Left ventricle myocardium inferior (tissue), 1 donor: ENCODE measurements at places on chromosomes 11 and 22. TPM values are rescaled to one million over a fixed set of nuclear protein-coding genes. Genes with fewer than 3 reads are reported as not detected.
A peak's percentile ranks its signal among the peaks of the same experiment; 100 is the strongest.

Gene CASP12
- not detected for total RNA-seq

Gene MMP8
- total RNA-seq = not detected

Gene PIK3IP1
- 11.1 TPM for total RNA-seq

Gene CADM1
- 51.1 TPM for total RNA-seq

Gene IGLL1
- not detected for total RNA-seq

Gene PATE4
- not detected for total RNA-seq

Gene MMP12
- total RNA-seq = not detected

Gene COMT
- 81.5 TPM for total RNA-seq

GRCh38 chr22:49897015-49897684 is 21.1 kb downstream of the ALG12 start:
- H3K27ac ChIP-seq = no peak overlapping the region
- peaks cover 43% of the 10 kb centered on the region for H3K36me3 ChIP-seq
- no peak overlapping the region for H3K4me3 ChIP-seq
- no peak for DNase-seq

- H3K4me1 ChIP-seq = peaks cover 7% of the 10 kb centered on the region
- peaks cover 66% of the 10 kb centered on the region for H3K27me3 ChIP-seq
Observed at GRCh38 chr22:18968011-18968749, 32.1 kb upstream of the PRODH start.

DNA sequence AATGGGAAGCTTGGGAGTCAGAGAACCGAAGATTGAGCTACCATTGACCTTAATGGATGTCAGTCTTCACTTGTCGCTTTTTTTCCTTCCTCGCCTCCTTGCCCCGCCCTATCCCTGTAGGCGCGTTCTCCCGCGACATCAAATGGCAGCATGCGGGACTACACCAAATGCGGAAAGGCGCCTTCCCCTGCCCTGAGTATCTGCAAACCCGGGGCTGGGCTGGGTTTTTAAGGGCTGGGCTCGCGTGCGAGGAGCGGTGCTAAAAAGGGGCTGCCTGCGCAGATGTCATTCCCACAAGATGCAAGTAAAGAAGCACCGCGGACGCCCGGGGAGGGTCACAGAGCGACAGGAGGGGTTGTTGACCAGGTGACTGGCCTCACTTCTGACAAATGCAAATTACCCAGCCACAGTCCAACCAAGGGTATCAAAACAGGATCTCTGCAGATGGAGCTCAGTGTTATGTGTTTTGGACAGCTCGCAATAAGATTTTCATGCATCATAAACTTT is 4.7 kb upstream of the FAM111B start:
- H3K4me1 ChIP-seq = peaks cover 21% of the 10 kb centered on the region
- peaks cover 86% of the 10 kb centered on the region for H3K27me3 ChIP-seq
- H3K36me3 ChIP-seq = no peaks in the 10 kb centered on the region

DNA sequence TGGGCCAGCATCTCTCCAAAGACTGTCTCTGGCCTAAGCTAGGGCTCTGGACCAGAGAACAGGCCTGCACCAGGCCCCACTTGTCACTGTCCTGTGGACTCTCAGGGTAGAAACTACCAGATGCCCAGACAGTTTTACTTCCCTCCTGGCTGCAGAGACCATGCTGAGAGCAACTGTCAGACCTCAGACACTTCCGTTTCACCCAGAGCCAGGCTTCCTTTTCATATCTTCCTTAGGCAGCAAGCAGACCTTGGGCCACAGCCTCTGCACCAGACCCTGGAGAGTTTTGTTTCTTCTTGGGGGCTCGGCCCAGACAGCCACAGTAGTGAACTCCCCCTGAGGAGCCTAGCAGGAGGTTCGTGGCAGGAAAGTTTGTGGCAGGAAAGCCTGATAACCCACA is 12.1 kb upstream of the FCHSD2 start:
- H3K36me3 ChIP-seq = no peaks in the 10 kb centered on the region
- H3K4me1 ChIP-seq = peaks cover 88% of the 10 kb centered on the region
- no peak for DNase-seq
- H3K4me3 ChIP-seq = no peak overlapping the region

DNA sequence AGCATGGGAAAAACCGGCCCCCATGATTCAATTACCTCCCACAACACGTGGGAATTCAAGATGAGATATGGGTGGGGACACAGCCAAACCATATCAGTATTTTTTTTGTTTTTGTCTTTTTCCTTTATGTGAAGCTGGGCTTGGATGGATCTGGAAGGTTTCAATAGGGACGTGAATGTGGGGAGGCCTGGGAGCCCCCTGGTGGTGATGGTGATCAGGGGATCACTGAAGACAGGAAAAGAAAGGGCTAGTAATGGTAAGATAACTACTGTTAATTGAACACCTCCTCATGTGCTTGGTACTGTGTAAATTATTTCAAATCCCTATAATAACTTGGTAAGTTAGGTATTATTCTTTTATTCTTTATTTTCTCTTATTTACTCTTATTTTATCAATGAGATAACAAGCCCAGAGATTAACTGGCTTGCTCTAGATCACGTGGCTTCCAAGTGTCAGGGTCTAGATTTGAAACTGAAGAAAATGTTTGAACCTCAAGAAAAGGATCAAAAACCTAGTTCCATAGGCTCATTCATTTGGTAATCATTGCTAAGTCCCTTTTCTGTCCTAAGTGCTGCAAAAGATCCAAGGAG is 364.2 kb downstream of the TENM4 start:
- no peaks in the 10 kb centered on the region for H3K36me3 ChIP-seq
- H3K4me1 ChIP-seq = no peaks in the 10 kb centered on the region
- H3K27me3 ChIP-seq = no peaks in the 10 kb centered on the region
- H3K27ac ChIP-seq = no peak overlapping the region

DNA sequence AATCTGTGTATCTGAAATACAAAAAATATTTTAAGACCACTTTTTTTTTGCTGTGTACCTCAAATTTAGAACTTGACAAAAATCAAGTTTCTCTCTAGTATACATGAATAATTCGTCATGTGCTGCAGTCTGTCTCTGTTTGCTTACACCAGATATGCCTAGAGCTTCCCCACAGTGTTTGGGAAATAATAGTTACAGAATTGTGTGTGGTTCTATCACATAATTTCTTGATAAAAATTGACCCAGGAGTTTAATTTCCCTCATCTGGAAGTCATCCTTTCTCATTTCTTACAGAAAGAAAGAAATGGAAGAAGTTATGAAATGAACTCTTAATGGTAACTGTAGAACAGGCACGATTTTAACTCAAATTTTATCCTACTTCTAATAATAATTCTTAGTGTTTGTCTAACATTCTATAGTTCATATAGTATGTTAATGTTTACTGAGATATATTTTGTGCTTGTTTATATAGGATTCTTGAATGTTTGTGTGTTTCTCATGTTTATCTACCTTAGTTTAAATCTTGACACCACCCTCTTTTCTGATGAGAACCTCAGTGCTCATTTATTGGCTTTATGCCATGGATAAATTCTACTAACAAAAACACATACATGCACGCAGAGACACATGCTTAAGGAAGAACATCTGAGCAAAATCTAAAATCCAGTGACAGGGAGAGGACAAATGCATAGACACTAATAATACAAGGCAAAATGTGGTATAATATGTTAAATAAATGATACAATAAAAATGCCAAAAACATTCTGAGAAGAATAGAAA is 61.4 kb upstream of the CTSC start:
- no peak overlapping the region for H3K4me3 ChIP-seq
- DNase-seq = no peak
- no peaks in the 10 kb centered on the region for H3K36me3 ChIP-seq

GRCh38 chr11:40388097-40388818 is 1071.2 kb downstream of the LRRC4C start:
- no peaks in the 10 kb centered on the region for H3K27me3 ChIP-seq
- no peak overlapping the region for H3K4me3 ChIP-seq
- no peaks in the 10 kb centered on the region for H3K4me1 ChIP-seq

GRCh38 chr22:27331526-27332281 is 469.9 kb downstream of the MN1 start:
- peaks cover 91% of the 10 kb centered on the region for H3K27me3 ChIP-seq
- peak; percentile 46 for DNase-seq
- H3K36me3 ChIP-seq = no peaks in the 10 kb centered on the region
- H3K4me3 ChIP-seq = no peak overlapping the region
- H3K27ac ChIP-seq = no peak overlapping the region

DNA sequence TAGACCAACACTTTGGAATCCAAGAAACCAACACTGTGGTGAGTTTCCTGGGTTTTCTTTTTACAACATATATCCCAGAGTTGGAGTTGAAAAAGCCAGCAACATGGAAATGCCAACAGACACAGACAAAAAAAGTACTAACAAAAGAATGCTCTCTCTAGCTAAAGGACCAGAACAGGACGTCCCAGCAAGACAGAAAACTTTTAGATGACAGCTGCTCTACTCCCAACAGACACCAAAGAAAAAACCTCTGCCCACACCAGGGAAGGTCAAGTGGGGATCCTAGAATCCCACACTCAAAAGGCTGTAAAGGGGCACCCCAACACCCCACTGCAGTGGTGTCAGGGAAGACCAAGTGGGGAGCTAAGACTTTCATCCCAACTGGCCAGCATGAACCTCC is 23.3 kb downstream of the RRAS2 start:
- H3K4me3 ChIP-seq = no peak overlapping the region
- no peaks in the 10 kb centered on the region for H3K27me3 ChIP-seq
- H3K27ac ChIP-seq = peak overlapping the region; percentile 28
- DNase-seq = no peak

DNA sequence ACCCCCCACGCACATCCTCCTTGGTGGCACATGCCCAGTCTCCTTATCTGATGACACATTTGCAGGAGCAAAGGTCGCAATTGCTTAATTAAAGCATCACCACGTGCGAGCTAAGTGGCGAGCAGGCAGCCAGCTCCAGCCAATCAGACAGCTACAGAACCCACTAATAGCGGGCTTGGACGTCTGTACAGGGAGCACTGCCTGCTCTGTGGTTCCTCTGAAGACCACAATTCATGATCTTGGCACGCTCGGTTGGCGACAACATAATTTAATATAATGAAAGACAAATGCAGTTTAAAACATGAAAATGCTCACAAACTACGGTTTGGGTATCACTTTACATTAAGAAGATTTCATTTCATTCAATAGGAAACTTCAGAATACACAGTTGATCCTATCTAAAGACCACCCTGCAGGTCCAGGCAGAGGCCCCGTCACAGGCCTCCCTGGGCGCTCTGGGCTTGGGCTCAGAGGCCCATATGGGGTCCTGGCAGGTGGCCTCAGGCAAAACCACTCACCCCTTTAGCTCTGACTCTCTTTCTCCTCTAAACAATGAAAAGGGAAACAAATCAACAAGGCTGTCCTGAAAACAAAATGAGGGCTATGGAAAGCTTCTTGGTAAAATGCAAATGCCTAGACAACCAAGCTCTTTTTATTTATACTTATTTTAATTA is 10.4 kb downstream of the PACSIN2 start:
- no peak for DNase-seq
- H3K4me1 ChIP-seq = peaks cover 84% of the 10 kb centered on the region
- H3K36me3 ChIP-seq = no peaks in the 10 kb centered on the region
- no peaks in the 10 kb centered on the region for H3K27me3 ChIP-seq
- H3K4me3 ChIP-seq = no peak overlapping the region
